ENCODE measurements at places on chromosomes 7 and 10.

- DNase-seq = no peak
Measured at GRCh38 chr10:17426263-17426750, 28.1 kb downstream of the ST8SIA6 start.

DNA sequence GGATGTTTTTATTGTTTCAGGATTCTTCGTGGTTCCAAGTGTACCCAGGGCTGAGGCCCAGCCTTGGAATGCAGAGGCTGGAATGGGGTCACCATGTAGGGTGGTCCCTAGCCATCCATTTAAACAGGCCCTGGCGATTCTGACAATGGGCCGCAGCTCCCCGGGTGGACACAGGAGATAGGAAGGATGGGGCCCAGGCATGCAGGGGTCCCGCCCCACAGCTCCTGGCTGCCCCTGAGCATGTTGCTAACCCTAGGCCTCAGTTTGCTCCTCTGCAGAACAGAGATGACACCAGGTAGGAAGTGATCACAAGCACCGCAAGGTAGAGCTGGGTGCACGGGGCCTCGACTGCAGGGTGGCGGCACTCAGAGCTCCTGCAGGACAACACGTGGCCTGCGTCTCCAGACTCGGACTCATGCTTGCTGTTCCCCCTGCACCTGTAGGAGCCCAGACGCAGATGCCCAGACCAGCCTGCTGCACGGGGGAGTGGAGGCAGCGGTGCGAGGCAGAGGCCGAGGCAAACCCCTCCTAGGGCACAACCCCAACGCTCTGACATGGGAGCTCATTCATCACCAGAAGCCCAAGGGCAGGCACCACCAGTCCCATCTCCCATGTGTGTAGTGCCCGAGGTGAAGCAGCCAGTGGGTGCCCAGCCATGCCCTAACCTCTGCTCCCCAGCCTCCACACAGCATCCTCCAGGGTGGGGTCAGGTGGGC is 25.5 kb downstream of the VIPR2 start:
- no peak for DNase-seq

- no peak for DNase-seq
Measured at GRCh38 chr7:31125171-31125570, 73.1 kb downstream of the ADCYAP1R1 start.

GRCh38 chr10:59331661-59332060 is 30.7 kb downstream of the FAM13C start:
- DNase-seq = no peak

- no peak for DNase-seq
Measured at GRCh38 chr10:61408105-61408504, 45.1 kb downstream of the TMEM26 start.

GRCh38 chr7:1224086-1224716 is 8.5 kb upstream of the UNCX start:
- no peak for DNase-seq

- peak; percentile 44 for DNase-seq
Measured at GRCh38 chr7:100863406-100863950, 3.7 kb upstream of the TRIP6 start.

DNA sequence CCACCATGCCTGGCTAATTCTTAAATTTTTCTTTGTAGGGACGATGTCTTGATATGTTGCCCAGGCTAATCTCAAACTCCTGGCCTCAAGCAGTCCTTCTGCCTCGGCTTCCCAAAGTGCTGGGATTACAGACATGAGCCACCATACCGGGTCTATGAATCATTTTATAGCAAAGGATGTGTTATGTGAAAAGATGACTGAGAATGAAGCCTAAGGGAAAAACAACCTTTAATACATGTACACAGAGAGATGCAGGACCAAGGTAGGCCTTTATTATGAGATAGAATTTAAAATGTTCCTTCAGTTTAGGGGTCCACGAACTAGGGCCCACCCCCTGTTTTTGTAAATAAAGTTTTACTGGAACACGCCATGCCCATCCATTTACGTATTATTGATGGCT is 41.0 kb downstream of the UBE2H start:
- no peak for DNase-seq

- DNase-seq = no peak
Measured at GRCh38 chr10:102632394-102633111, 11.7 kb upstream of the TRIM8 start.

DNA sequence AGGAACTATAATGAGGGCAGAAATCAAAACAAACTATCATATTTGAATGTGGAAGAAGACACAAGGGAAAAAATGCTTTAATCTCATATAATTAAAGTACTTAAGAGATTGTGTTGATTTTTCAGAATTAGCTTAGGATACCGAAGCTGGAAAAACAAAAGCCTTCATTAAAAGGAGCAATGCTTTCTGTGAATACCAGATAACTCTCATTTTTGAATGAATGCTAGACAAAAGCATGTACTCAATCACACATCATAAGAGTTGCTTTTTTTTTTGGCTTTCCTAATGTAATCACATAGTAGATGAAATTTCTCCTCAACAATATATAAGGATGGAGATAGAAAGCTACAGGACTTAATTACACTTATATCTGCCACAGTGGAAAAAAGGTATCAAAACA is 43.3 kb downstream of the CADPS2 start:
- no peak for DNase-seq

DNA sequence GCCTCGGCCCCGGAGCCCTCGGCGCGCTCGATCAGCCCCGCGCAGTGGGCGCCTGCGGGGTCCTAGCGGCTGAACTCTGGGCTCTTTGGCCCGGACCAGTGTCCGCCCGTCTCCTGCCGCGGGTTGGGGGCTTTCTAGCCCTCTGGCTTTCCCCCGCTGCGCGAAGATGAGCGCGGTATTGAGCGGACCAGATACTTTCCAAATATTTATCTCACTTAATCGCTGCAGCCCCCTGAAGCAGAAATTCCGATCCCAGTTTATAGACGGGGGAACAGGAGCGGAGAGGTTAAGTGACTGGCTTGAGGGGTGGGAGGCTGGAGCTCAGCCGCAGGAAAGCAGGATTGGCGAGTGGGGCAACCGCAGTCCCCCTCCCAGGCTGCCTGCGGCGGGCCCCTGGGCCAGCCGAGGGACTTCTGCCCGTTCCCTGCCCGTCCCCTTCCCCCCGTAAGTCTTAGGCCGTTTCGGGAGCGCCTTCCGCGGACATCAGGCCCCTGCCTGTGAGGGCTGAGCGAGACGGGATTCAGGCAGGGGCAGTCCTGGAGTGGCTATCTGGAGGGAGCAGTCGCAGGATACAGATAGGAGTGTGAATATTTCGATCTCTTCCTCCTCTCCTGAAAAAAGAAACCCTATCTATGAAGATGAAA is 565 bp downstream of the STRIP2 start:
- DNase-seq = no peak

GRCh38 chr7:50226669-50227068 is 77.8 kb upstream of the IKZF1 start:
- no peak for DNase-seq

GRCh38 chr10:119203006-119203405 is 4.4 kb upstream of the GRK5 start:
- no peak for DNase-seq

DNA sequence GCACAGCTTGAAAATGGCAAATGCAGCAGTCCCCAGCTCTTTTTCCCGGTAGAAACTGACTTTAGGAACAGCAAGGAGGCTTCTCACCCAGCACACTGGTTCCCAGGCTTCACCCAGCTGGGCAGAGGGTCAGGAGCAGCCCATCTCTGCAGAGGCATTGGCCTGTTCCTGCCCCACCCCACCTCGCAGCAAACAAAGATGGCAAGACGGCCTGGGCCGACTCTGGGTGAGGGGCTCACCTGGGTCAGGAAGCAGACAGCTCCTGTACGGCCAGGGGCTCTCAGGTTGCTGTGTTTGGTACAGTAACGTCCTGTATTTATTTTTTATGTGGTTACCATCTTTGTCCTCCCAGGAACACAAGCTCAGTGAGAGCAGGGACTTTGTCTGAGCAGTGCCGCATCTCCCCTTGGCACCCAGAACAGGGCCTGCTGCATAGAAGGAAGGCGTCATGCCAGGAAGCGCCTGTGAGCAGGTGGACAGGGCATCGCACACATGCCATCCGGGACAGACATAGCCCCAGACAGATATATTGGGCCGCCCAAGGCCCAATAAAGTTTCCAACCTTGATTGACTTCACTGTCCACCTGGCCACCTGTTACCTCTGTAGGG is 585.0 kb upstream of the FOXK1 start:
- DNase-seq = no peak

DNA sequence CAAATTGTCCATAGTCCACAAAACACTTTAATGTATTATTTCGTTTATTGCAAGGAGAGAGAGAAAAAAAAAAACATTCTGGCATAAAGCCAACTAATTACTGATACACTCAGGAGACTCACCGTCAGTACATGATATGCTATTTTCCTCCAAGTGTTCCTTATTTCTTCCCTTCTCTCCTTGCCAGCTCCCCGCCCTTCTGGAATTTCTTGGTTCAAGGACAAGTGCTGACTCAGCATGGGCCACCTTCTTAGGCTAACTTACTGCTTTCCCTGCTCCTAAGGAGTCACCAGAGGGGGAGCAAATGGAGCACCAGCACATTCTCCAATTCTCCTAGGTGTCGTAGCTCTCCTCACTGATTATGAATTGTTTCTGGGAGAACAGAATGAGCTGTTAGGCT is 133.8 kb upstream of the HDAC9 start:
- DNase-seq = no peak

- DNase-seq = no peak
Measured at GRCh38 chr10:19845503-19846368, 29.5 kb downstream of the PLXDC2 start.

GRCh38 chr10:29370097-29371092 is 81.5 kb downstream of the LYZL1 start:
- DNase-seq = no peak

DNA sequence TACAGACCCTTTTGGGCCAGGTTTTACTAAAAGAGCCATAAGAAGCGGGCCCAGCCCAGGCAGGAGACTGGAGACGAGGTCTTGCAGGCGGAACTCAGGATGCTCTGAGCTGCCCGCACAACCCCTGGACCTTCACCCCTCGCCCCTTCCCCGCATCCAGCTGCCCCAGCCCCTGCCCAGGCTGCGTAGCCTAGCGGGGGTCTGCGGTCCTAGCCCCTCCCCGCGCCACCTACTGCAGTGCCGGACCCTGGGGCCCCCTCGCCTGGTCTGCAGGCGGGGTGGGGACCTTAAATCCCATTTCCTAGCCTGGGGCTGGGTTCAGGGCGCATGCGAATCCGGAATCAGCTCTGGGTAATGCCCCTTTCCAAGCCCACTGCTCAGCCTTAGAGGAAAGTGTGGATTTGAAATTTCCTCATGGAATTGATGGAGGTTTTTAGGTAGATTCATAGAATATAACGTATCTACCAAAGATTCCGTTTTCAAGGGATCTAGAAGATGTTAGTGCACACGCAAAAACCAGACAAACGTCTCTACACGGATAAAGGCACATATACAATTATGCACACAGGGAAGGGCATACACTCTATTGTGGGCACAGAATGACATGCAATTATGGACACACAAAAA is 546 bp upstream of the HOXA3 start:
- no peak for DNase-seq

- no peak for DNase-seq
Measured at GRCh38 chr10:74032900-74033655, 35.2 kb downstream of the VCL start.

DNA sequence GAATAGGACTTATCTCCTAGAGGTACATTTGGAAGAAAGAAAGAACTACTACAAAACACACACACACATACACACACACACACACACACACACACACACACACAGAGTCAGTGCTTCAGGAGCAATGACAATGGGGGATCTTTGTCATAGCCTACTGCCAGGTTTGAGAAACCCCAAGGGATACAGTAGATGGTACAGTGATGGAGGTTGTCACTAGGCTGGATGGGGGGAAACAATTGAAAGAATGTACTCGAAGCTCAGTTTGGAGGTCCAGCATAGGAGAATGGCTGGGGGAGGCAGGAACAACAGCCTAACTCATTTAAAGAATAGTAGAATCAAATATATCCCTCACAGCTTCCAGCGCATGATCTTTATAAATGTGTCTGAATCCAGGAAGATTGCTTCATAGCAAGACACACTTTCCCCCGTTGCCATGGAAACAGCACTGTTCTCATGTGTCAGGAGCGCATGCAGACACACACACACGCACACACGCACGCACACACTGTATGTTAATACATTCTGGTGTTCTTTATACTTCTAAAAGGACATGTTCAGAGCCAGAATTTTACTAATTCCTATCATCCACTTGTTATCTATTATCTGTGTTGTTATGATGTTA is 32.6 kb upstream of the ZNRF2 start:
- no peak for DNase-seq

DNA sequence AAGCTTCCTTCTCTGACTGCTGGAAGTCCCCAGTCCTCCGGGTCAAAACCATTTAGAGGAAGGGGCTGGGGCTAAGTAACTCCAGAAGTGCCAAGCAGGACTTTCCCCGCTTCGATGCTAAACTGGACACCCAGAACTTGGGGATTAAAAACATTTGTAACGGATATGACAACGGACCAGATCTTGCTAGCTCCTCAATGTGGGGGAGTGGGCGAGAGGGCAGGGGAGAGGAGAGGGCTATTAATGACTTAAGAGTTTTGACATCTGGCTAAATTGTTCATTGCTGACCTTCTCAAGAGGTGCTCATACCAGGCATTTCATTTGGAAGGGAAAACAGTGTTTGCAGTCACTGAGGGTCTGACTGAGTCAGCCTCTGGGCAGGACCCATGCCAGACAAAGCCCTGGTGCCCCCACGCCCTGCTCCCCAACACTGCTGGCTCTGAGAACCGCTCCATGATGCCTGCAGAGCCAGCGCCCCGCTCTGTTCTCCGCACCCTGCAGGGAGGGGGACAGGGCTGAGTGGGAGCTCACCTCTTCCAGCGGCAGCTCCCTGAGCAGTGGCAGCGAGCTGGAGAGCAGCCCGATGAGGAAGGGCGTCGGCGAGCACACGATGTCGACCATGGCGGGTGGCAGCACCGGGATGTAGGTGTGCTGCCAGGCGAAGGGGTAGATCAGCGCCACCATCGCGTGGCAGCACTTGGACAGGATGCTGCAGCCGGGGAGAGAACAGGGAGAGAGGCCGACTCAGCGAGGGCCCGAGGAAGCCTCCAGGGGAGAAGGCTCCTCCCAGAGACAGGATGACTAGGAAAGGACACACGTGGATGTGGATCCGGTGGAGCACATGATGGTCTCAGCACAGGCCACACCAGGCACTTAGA is 47.7 kb upstream of the MKRN1 start:
- DNase-seq = no peak

DNA sequence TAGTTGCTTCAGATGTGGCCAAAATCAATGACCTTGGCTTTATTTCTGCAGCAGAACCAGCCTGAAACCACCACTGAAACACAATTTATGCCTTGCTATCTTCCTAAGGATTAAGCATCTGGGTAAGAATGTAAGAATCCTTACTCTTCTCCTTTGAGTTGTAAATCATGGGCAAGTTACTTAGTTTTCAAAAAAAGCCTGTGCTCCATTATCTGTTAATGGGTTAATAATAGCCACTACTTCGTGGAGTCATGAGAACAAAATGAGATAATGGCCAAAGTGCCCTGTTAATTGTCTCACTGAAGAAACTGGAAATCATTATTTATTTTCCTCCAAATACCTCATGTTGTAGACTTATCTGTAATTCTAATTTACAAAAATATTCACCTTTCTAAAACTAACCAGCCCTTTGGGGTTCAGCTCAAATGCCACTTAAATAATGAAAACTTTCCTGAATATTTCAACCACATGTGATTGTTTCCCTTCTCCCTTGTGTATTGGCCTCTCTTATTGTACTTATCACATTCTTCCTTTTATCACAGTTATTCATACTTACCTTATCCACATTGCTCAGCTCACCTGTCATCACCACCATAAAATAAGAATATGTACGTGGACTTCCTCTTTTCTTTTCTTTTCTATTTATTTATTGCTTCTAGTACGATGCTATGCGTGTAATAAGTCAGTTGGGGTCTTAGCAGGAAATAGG is 2.0 kb upstream of the AASS start:
- no peak for DNase-seq

- DNase-seq = no peak
Measured at GRCh38 chr10:48399056-48399541, 92.6 kb downstream of the MAPK8 start.
